ENCODE measurements at places on chromosomes 5 and 9. TPM values are rescaled to one million over a fixed set of nuclear protein-coding genes. Genes with fewer than 3 reads are reported as not detected.

BHMT gene
- not detected for total RNA-seq

NDUFB6 gene
- total RNA-seq: 49.6 TPM

ALAD gene
- total RNA-seq: 20.6 TPM

GRCh38 chr5:53971131-53971530, 339.2 kb downstream of the ARL15 start:
- DNase-seq: no peak

- DNase-seq: no peak
Observed at GRCh38 chr9:68966496-68966944, 47.4 kb downstream of the PRKACG start.

- no peak for DNase-seq
Observed at GRCh38 chr9:133621725-133622267, 12.6 kb upstream of the FAM163B start.

GRCh38 chr5:16551628-16552027, 65.2 kb downstream of the RETREG1 start:
- no peak for DNase-seq

DNA sequence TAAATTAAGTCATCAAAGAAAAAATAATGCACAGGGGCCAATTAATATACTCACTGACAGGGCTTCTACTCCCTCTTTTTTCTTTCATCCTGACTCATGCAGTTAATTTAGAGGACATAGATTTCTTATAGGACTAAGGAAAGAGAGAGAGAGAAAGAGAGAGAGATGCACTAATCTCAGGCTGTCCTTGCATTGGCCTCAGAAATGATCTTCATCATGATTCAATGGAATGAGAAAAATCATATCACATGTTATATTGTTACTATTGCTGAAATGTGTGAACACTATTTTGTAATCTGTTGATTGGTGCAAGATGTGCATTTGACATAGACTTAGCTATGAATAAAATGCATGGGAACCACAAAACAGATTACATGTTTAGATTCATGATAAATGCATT, 608.3 kb upstream of the NUDT12 start:
- no peak for DNase-seq

DNA sequence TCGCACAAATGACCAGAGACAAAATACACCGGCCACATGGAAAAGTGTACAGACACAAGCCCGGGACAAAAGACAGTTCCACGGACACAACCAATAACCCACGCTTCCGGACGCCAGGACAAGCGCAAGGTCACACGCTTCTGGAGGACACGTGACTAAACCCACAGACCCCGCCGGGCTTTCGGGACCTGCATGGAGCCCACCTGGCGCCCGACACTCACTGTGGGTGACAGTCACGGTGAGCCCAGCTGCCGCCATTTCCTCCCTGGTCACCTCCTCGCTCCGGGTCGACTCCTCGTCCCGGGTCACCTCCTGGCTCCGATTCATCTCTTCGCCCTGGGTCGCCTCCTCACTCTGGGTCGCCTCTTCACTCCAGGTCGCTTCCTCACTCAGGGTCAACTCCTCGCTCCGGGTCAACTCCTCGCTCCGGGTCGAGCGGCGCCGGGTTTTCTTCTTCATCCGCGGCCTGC, 470 bp downstream of the BAG1 start:
- no peak for DNase-seq
